ENCODE measurements at places on chromosomes 7 and 10.

GRCh38 chr10:121284936-121285335 is 313.3 kb downstream of the FGFR2 start:
- DNase-seq = no peak

DNA sequence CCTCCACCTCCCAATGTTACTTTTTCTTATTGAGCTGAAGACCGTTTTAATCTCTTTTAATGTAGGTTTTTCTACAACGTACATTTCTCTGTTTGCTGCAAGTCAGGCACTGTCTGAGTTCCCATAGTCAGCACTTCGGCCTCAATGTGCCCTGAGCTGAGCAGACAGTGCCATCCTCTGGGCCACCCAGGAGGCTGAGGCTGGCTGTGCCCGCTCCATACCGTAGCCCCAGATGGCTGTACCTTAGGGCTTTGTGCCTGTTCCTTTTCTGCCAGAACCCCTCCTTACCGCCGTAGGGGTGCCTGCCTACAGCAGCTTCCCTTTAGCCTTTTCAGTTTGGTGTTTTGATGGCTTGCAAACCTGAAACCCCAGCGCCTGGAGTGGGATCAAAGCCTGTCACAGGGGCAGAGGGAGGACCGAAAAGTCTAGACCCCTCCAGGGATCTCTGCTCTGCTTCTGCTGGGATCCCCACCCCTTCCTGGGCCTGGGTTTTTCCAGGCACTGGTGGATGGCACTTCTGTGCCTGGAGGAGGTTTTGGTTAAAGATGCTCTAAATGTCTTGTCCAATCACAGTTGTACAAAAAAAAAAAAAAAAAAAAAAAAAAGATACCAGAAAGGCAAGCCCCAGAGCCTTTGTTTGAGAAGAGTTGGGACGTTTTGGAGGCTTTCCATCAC is 9.0 kb downstream of the AGAP3 start:
- DNase-seq = no peak

- DNase-seq = no peak
These were observed 56.7 kb downstream of the EGFR start for GRCh38 chr7:55075464-55076021.

- no peak for DNase-seq
These were observed 22.5 kb downstream of the TMEM176A start for GRCh38 chr7:150823043-150823442.

DNA sequence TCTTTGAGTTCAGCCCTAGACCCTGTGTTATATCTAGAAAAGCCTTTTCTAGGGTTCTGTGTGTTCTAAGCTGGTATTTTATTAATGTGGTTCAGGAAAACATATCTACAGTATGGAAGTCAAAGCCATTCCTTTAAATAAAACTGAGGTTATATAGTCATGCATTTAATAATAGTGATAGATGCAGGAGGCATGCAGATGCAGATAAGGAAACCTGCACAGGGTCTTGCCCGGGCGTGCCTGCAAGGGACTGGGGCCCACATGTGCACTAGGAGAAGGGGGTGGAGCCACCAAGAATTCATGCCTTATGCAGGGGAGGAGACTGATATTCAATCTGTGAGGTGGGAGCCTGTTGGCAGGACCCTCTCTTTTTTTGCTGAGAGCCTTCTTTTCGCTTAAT is 171.5 kb downstream of the PRPF18 start:
- peak; percentile 18 for DNase-seq

GRCh38 chr7:111232249-111233084 is 141.5 kb downstream of the LRRN3 start:
- DNase-seq = no peak

DNA sequence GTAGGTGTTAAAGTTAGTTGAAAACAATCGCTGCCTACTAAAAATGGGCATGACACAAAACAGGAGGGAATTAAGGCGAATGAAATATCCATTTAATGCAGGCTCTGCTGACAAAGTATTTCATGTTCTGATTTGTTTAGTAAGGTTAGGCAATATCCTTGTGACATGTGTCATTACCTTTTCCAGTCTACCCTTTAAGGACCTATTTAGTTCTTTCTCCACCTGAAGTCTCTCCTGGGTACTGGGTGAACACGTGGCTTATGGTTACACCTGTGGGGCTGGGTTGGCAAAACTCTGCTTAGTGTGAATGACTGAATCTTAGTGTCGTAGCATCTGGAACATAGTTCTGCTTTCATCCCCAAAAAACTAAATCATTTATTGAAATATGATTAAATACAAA is 313.5 kb downstream of the CCDC3 start:
- DNase-seq = no peak

DNA sequence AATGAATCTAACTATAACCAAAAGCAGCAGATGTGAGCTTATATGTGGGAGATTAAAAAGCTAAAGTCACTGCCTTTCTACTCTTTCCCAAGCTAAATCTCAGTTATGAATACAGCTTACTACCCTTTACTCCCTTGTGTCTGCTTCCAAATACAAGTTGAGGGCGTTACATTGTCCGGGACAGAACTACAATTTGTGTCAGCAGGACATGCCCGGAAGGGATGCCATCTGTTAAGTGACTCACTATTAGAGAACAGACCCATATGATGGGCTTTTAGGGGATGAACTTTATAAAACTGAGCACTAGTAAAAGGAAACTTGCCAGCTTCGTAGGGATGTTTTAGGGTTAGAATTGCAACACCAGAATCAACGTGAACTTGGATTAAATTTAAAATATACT is 299.7 kb upstream of the CSTF2T start:
- DNase-seq = no peak

DNA sequence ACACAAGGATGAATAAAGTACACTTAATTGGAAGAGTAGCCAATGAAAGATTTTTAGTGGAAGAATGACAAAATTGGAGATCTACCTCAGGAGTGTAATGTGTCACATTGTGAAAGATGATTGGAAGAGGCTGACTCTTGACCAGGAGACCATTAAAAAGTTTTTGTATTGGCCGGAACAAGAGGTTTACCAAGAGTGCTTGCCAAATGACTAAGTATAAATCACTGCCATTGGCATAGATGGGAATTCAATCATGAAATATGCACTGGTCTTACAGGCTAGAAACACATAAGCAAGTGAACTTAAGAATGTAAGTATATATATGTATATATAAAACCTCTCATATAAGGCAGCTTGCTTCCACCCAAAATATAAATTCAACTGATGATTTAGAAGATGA is 58.7 kb upstream of the TFEC start:
- no peak for DNase-seq

DNA sequence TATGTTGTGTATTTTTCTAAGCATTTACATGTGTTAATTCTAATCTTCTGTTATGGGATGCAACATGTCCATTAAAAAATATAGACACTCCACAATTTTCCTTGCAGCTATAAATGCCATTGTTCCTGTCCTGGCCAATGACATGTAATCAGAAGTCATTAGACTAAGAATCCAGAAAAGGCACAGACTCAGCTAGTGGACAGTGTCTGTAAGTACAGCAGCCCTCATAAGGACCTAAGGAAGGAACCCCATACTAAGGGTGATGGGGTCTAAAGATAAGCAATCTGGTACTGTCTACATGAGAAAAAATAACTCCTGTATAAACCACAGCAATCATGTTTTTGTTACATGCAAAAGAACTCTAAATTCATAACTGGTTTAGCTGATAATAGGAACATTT is 115.9 kb downstream of the GPR85 start:
- DNase-seq = no peak

Measured in hematopoietic multipotent progenitor cell treated with erythropoietin and hydrocortisone succinate and interleukin-3 and kit ligand, for 17 days (in vitro differentiated cells).